ENCODE measurements at places on chromosomes 1 and 21. TPM values are rescaled to one million over a fixed set of nuclear protein-coding genes. Genes with fewer than 3 reads are reported as not detected.

Gene ITGB3BP
- total RNA-seq: 29.4 TPM

Gene CELA2B
- total RNA-seq: not detected

Gene NR1I3
- total RNA-seq: not detected

Gene HS2ST1
- total RNA-seq: 26.3 TPM

Gene LRRC53
- not detected for total RNA-seq

Gene FMO5
- 0.63 TPM for total RNA-seq

Gene ZMYM4
- 95.5 TPM for total RNA-seq

Gene KRTAP21-2
- not detected for total RNA-seq

Gene RIMS3
- total RNA-seq: 31.9 TPM

Gene TIE1
- 15.7 TPM for total RNA-seq

Gene DR1
- total RNA-seq: 25.7 TPM

Gene SORT1
- total RNA-seq: 82.9 TPM

Gene HSD3B1
- not detected for total RNA-seq

Gene SPRR1B
- not detected for total RNA-seq

Gene LEPROT
- 46.0 TPM for total RNA-seq

Gene MTARC2
- 8.1 TPM for total RNA-seq

Gene GJA5
- total RNA-seq: 0.94 TPM

Gene CHD5
- total RNA-seq: 52.6 TPM

Gene CD53
- 7.2 TPM for total RNA-seq

Gene EVI5
- total RNA-seq: 54.8 TPM

Gene KLHL21
- total RNA-seq: 9.1 TPM

Gene ANKRD45
- 21.3 TPM for total RNA-seq

Gene NUP210L
- total RNA-seq: 0.31 TPM

Gene LCE6A
- total RNA-seq: not detected

Gene IKBKE
- 0.94 TPM for total RNA-seq

Gene TMEM200B
- 0.63 TPM for total RNA-seq

Gene OR2T35
- not detected for total RNA-seq

Gene SYTL1
- total RNA-seq: not detected

Gene CHIA
- not detected for total RNA-seq

Gene MAP1LC3C
- not detected for total RNA-seq

Gene SLAMF9
- not detected for total RNA-seq

Gene HFM1
- total RNA-seq: 53.8 TPM

Gene BATF3
- total RNA-seq: 5.3 TPM

Gene PLD5
- 4.4 TPM for total RNA-seq

Gene KCNJ15
- 0.31 TPM for total RNA-seq

Gene TRAF3IP3
- not detected for total RNA-seq

Gene OR2T11
- not detected for total RNA-seq

Gene EVA1C
- 2.8 TPM for total RNA-seq

Gene AXDND1
- total RNA-seq: not detected

Gene RPTN
- not detected for total RNA-seq

Gene PCSK9
- total RNA-seq: 3.8 TPM

Gene MROH9
- not detected for total RNA-seq

Gene CYP4A22
- total RNA-seq: not detected

Gene FCGR1A
- total RNA-seq: 5.6 TPM

Gene MYBPH
- not detected for total RNA-seq

Gene ST6GALNAC3
- total RNA-seq: 16.3 TPM

Gene TP73
- 0.31 TPM for total RNA-seq

Gene LRRC3
- total RNA-seq: 13.5 TPM

Gene NRAS
- total RNA-seq: 47.0 TPM

Gene ATP1A2
- total RNA-seq: 61.7 TPM

Gene EDN2
- not detected for total RNA-seq

Gene HLX
- total RNA-seq: 0.63 TPM

Gene RUNX3
- total RNA-seq: not detected

Gene LAMB3
- 1.3 TPM for total RNA-seq

Gene CLCA4
- total RNA-seq: not detected

All from parietal lobe (tissue), 2 donors.